PC-9 (cell line): ENCODE measurements at places on chromosomes 3 and 15. TPM values are rescaled to one million over a fixed set of nuclear protein-coding genes. Genes with fewer than 3 reads are reported as not detected.

GRCh38 chr3:3734881-3735280 is 64.3 kb upstream of the LRRN1 start:
- no peak for DNase-seq

- no peak for DNase-seq
Measured at GRCh38 chr3:174436367-174436766, 422.8 kb upstream of the NAALADL2 start.

SMCO1 gene
- not detected in 2 replicates for total RNA-seq

DNA sequence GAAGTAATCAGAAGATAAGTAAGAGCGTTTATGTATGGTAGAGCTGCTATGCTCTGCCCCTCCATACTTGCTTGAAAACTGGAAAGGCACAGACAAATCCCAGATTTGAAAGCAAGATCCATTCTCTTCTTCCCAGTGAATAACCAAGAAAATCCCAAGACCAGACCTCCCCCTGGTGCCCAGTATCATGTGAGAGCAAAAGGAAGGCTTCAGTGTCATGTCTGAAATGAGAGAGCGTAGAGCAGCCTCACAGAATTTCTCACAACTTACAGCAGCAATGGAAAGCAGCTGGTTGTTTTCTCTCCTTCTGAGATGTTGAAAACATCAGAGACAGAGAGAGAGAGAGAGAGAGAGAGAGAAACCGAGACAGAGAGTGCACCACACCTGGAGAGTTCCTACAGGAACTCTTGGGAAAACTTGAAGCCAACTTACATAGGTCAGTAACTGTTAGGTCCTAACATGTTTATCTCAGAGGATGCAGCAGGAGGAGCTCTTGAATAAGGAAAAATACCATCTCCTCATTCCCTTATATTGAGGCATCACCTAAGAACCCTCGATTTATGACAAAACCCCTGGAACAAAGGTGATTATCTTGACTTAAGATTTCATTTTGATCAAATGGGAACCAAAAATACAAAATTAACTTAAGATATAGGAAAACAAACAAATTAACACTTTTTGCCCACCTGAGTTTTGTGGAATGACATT is 273.3 kb downstream of the NSUN3 start:
- DNase-seq = no peak

GOLGA8H gene
- total RNA-seq = not detected in 2 replicates

- no peak for DNase-seq
Measured at GRCh38 chr3:173140986-173141385, at the start of gene SPATA16. Gene SPATA16, minus strand, starts transcription at chr3:173141235. Its CDS starts 23,504 bp downstream, at chr3:173117731.

GRCh38 chr3:185341616-185342458 is 21.1 kb upstream of the MAP3K13 start:
- DNase-seq = peak; percentile 43

- DNase-seq = no peak
Measured at GRCh38 chr15:38674448-38674847, 109.8 kb upstream of the RASGRP1 start.

GRCh38 chr3:108661699-108662098 is 72.2 kb downstream of the DZIP3 start:
- no peak for DNase-seq

TUSC7 gene
- total RNA-seq = not detected in 2 replicates

FSIP1 gene
- total RNA-seq = 0.63 and 1.2 TPM in 2 replicates

- peak; percentile 79 for DNase-seq
Measured at GRCh38 chr3:129564981-129565644, 22.1 kb downstream of the H1-8 start.

- DNase-seq = no peak
Measured at GRCh38 chr3:195692781-195693427, 27.9 kb upstream of the MUC20 start.

DNA sequence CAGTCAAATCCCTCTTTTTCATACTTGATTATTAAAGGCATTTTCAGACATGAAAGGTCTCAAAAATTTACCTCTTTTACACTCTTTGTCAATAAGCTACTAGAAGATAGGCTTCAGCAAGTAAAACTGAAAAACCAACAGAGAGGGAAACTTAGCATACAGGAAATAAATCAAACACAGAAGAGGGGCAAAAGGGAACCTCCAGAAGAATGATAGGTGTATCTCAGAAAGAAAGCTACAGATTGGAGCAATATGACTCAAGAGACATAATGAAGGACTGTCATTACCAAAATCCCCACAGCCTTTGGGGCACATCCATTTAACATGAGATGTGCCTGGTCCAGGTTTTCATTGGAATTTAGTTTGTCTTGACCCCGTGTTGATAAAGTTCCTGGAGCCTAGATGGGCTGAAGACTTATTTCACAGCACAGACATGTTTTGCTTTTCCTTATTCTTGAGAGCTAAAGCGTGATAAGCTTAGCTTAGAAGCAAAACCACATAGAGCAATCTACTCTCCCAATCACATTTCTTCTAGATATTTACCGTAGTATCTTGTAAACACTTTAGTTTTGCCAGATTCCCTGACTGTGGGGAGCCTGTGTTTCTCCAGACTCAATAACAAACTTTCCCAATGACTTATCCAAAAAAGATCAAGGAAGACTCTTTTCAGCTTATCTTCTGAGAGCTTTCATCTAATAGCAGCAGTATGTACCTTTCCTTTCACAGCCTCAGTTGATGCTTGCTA is 11.7 kb downstream of the LRRFIP2 start:
- DNase-seq = no peak

CIP2A gene
- 40.6 and 41.1 TPM in 2 replicates for total RNA-seq

GRCh38 chr3:196454935-196455334 is 22.7 kb upstream of the UBXN7 start:
- no peak for DNase-seq

GRCh38 chr3:141306922-141307321 is 61.4 kb upstream of the ZBTB38 start:
- no peak for DNase-seq

- no peak for DNase-seq
Measured at GRCh38 chr3:133578548-133579191, 5.2 kb downstream of the CDV3 start.

MAGEL2 gene
- not detected in 2 replicates for total RNA-seq

- DNase-seq = no peak
Measured at GRCh38 chr15:29688506-29689286, 133.6 kb downstream of the TJP1 start.

GRCh38 chr15:69104050-69104750 is 56.2 kb upstream of the GLCE start:
- DNase-seq = no peak

CLRN1 gene
- not detected in 2 replicates for total RNA-seq

DNA sequence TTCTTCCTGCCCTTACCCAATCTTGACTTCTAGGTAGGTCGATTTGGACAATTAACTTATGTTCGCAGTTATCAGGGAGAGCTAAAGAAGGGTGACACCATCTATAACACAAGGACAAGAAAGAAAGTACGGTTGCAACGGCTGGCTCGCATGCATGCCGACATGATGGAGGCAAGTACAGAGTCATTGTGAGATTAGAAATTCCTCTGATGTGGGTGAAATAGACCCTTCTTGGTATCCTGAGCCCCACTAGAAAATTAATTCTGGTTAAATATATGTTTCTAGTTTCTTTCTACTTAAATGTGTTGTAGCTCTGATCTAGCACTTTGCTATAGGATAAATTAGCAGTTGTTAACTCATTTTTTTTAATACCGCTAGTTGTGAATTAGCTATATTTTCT is 13.6 kb downstream of the LXN start:
- DNase-seq = no peak

DNA sequence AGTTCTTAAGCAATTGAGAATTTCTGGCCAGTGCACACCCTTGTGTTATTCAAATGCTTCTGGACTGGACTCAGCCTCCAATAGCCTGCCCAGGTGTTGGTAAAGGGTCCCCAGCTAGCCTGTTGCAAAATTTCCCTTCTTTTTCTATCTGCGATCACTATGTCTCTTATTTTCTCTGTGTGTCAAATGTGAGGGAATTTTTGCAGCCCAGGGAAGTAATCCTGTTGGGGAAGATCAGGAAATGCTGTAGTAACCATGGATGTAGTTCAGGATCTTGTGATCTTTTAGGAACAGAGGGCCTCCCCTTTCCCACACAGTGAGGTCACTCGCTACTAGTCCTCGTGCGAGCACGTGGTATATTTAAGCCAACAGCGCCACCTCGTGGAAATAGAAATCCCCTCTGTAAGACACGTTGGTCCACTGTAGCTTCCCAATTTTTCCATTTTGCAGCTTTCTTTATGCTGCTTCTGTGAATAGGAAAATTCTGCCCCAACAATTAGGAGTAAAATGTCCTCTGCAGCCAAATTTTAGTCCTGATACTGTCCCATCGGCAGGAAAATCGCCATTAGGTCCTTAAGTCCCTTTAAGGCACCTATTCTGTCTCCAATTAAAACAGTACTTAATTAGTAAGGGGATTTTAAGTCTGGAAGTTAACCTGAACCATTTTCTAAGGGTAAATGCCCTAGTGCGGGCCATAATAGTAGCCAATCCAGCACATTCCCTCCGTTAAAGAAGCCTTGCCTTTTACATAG is 4.0 kb upstream of the SMCO1 start:
- DNase-seq = peak; percentile 75

SV2B gene
- not detected in 2 replicates for total RNA-seq

- no peak for DNase-seq
Measured at GRCh38 chr3:81823882-81824395, 62.5 kb upstream of the GBE1 start.

NSUN3 gene
- total RNA-seq = 18.8 and 19.8 TPM in 2 replicates

DNA sequence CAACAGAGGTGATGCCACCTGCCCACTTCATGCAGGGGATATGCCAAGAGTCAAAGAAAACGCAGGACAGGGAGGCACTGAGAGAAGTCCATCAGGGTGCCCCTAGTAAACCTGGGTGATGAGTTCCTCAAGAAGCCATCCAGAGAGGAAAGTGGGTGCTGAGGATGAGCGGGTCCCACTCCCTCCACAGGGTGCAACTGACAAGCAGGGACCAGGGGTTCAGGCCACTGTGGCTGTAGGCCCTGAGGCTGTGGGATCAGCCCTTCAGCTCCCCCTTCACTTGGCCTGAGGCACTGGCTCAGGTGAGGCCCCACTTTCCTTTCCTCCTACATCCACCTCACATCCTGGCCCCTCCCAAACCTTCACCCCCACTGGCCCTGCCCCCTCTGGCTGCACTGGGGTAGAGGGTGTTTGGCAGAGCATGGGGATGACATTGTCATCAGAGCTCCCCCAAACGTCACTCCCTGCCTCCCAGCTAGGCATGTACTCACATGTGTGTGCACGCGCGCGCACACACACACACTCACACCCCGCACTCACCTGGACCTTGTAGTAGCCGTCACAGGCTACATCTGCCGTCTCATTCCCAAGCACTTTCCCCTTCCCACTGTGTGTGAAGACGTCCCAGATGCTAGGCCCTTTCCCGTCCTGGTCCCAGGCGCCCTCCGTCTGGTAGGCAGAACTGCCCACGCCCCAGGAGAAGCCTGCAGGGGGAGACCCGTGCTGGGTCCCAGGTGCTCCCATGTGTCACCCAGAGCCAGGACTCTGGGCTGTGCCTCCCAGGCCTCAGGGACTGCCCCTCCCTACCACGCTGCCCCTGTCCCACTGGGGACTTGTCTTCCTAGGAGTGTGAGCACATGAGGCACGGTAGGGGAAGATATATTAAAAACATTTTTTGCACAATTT is 1.4 kb downstream of the LCTL start:
- DNase-seq = no peak

DNA sequence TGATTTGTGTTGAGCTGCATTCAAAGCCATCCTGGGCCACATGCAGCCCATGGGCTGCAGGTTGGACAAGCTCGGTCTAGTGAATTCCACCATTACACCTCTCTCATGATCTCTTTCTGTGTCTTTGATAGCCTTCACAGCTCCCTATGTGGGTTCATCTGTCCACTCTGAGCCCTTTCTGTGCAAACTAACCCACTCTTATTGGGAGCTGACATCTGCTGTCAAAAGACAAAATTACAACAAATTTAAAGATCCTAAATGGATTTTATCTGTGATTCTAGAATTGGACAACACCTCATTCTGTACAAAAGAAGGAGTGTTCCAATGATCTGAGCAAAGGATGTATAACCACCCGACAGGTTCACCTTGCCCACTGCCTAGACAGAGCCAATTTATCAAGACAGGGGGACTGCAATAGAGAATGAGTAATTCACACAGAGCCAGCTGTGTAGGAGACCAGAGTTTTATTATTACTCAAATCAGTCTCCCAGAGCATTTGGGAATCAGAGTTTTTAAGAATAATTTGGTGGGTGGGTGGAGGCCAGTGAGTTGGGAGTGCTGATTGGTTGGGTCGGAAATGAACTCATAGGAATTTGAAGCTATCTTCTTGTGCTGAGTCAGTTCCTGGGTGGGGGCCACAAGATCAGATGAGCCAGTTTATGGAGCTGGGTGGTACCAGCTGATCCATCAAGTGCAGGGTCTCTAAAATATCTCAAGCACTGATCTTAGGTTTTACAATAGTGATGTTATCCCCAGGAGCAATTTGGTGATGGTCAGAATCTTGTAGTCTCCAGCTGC is 2.6 kb upstream of the XYLB start:
- no peak for DNase-seq

GRCh38 chr15:79222808-79223207 is 59.7 kb upstream of the ANKRD34C start:
- DNase-seq = no peak

- DNase-seq = peak; percentile 47
Measured at GRCh38 chr15:67085818-67086636, 20.6 kb downstream of the SMAD3 start.

TRIM71 gene
- not detected in 2 replicates for total RNA-seq

- DNase-seq = no peak
Measured at GRCh38 chr15:75023872-75024636, 664 bp downstream of the PPCDC start.

GRCh38 chr3:71710906-71711494 is 14.2 kb downstream of the EIF4E3 start:
- DNase-seq = no peak

- DNase-seq = no peak
Measured at GRCh38 chr15:31828594-31828993, 201.7 kb upstream of the CHRNA7 start.

CLDN1 gene
- total RNA-seq = 25.9 and 27.1 TPM in 2 replicates

FANCD2OS gene
- total RNA-seq = not detected in 2 replicates

DNA sequence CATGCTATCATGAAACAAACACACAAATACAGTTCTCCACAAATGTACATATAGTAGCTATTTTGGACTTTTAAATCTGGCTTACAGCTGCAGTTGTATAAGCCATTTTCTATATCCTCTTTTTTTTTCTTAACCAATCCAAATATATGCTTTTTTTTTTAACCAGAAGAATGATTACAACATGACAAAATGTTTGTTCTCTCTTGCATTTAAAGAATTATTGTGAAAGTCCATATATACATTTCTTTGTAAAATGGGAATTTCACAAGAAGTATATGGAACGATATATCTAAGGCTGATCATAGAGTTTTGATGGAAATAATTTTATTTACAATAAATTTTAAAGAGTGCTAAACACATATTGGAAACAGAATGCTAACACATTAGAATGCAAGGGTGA is 95.6 kb downstream of the CD200R1L start:
- no peak for DNase-seq
